ENCODE measurements at places on chromosomes 11 and 22. TPM values are rescaled to one million over a fixed set of nuclear protein-coding genes. Genes with fewer than 3 reads are reported as not detected.

- no peaks in the 10 kb centered on the region for H3K4me1 ChIP-seq
- DNase-seq, result no peak
- no peak overlapping the region for H3K27ac ChIP-seq
- H3K27me3 ChIP-seq, result no peaks in the 10 kb centered on the region
- H3K36me3 ChIP-seq, result no peaks in the 10 kb centered on the region
- no peak overlapping the region for H3K4me3 ChIP-seq
Measured at GRCh38 chr22:48335442-48336139, 1492.1 kb downstream of the BRD1 start.

GRCh38 chr11:24683583-24683982, 186.7 kb downstream of the LUZP2 start:
- H3K36me3 ChIP-seq, result no peaks in the 10 kb centered on the region
- no peaks in the 10 kb centered on the region for H3K27me3 ChIP-seq
- no peak overlapping the region for H3K27ac ChIP-seq
- no peak overlapping the region for H3K4me3 ChIP-seq
- no peak for DNase-seq
- no peaks in the 10 kb centered on the region for H3K4me1 ChIP-seq

DNA sequence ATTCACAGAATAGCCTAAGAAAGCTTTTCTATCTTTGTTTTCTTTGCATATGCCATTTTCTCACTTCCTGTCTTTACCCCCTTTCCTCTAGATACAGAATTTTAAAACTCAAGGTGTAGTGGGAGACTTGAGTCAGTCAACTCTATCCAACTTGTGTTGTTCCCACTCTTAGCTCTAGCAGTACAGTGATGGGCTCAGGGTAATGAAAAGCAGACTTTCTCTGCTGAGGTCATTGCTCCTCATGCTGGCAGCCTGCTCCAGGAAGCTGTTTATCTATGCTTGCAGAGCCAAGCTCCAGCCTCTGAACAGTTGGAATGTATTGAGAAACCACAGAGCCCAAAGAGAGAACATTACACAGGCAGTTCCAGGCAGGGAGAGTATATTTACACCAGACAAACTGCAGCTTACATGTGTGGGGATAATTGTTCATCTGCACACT, 68.1 kb downstream of the CSTPP1 start:
- H3K36me3 ChIP-seq, result no peaks in the 10 kb centered on the region
- peaks cover 5% of the 10 kb centered on the region for H3K4me1 ChIP-seq
- H3K27ac ChIP-seq, result peak overlapping the region; percentile 62
- H3K27me3 ChIP-seq, result no peaks in the 10 kb centered on the region
- no peak overlapping the region for H3K4me3 ChIP-seq

Gene BIK
- 0.77 TPM for total RNA-seq

Gene SLC22A12
- not detected for total RNA-seq

Gene KRTAP5-10
- not detected for total RNA-seq
